ENCODE measurements at places on chromosomes 5 and 9.

DNA sequence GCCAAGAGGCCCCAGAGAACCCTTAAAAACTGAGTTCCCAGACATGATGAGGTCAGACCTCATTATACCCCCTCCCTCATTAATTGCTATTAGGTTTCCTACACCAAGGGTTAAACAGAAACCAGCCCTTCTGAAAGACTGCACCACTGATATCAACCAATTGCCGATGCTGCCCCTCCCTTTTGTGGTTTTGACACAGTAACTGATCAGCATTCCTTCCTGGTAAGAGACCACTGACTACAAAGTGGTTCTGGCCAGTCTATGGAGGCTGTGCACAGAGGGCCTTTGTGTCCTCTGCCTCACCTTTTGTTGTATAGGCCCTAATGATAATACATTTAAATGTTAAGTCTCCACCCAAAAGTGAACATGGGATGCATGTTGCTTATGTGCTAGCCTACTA is 201.5 kb downstream of the FRMD3 start:
- DNase-seq: no peak

- peak; percentile 83 for DNase-seq
These were observed at the start of gene SH3PXD2B for GRCh38 chr5:172454358-172455086. TSS of gene SH3PXD2B (minus strand) at chr5:172454525. CDS start at chr5:172454352, 173 bp downstream.

DNA sequence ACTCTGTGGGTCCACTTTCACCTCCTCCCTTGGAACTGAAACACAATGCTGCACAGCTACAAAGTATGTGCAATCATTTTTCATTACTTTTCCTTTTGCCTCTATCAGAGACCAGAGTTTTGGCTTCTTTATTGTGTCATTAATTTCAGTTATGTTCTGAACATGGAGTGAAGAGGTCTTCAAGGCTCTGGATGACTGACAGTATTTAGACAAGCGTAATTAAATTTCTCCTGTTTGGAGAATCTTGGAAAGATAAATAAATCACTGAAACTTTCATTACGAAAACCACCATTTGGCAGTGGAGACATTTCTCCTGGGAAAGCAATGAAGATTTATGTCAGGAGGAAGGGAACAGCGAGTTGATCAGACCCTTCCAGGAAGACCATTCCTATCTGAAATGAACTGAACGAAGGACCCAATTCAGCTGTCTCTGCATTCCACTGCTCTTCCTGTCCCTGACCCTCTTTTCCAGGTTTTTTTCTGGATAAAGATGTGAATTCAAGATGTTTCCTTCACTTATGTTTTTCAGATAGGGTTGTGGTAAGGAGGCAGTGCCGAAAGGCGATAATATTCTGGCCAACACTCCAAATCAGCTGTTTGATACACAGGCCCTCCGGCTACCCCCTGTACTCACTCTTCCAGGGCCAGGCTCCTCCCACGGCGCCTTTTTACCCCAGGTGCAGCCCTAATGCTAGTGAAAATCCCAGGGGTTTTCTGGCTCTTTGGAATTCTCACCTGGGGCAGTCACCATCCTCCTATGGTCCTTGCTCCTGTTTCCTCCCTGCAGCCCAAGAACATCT is 77.2 kb upstream of the OSMR start:
- no peak for DNase-seq

GRCh38 chr5:112238473-112238872 is 180.6 kb downstream of the EPB41L4A start:
- no peak for DNase-seq

GRCh38 chr9:6764950-6765349 is 7.2 kb downstream of the KDM4C start:
- DNase-seq: no peak

DNA sequence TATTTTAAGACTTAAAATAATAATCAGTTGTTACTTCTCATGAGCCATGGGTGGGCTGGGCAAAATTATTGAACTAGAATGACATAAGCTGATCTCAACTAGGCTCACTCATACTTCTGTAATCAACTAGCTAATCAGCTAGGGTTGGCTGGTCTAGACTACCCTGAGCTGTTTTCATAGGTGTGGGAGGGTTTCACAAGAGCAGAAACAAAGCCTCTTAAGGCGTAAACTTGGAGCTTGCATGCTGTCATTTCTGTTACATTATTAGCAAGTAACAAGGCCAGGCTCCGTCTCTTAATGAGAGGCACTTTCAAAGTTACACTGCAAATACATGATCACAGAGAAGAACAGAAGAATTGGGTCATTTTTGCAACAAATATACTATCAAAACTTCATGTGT is 57.2 kb upstream of the GHR start:
- no peak for DNase-seq
